ENCODE measurements at places on chromosomes 6 and 20. TPM values are rescaled to one million over a fixed set of nuclear protein-coding genes. Genes with fewer than 3 reads are reported as not detected.

- no peak for DNase-seq
These were observed 79.4 kb upstream of the LRFN2 start for GRCh38 chr6:40666530-40666929.

DNA sequence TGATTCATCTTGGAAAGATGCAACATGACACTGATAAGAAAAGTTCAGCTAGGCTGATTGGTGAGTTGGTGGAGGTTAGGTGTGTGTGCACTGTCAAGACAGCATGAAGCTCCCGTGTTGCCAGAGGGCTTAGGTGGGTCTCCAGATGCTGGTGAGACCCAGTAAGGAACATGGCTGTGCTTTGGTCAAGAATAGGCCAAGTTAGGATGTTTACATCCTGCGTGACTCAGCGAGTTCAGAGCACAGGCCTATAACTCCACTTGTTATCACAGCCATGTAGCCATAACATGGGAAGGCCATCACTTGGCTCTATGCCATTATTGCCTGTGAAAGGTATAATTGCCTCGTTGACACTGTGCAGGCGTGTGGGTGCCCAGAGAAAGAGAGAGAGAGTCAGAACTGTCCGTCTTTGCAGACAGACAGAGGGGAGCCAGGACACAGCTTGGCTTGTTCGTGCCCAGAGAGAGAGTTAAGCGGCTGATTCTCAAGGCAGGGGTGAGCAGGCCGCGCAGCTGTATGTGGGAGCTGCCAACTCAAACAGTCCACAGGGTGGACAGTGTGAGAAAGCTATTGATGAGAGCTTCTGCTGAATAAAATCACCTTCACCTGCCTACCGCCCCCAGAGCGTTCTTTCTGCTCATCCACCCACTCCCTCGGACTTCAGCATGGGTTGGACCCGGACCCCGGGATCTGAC, 43.5 kb downstream of the OR2B6 start:
- no peak for DNase-seq

DNA sequence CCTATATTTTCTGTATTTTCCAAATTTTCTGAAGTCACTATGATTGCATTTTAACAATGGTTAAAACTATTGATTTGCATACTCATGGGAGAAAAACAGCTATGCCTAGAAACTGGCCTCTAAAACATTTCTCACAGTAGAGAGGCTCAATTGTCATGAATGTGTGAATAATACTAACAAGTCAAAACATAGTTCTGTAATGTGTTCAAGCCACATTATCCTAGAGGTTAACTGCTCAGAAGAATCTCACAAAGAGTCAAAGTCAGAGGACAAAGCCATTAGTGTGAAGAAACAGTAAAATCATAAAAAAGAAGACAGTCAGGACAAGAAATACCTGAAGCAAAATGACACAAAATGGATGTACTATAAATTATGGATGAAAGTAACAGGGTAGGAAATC, 12.5 kb upstream of the ALDH8A1 start:
- DNase-seq, result no peak

- DNase-seq, result no peak
These were observed 296.6 kb downstream of the PHACTR1 start for GRCh38 chr6:13012977-13013680.

DNA sequence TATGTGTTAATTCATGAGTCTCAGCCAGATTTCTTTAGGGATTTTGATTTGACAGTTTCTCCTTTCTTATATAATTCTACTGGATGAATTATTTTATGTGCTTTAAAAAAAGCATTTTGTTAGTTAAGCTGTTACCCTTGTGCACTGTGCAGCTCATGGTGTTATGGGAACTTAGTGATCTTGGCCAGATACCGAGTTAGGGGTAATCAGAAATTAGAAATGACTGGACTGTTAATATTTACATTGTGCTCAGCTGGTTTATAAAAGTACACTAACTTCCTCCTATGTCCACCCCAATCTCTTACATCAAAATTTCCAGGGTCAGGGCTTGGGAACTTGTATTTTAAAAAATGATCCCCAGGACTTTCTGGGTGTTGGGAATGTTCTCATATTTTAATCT, 260.0 kb downstream of the ZFAND3 start:
- no peak for DNase-seq

DNA sequence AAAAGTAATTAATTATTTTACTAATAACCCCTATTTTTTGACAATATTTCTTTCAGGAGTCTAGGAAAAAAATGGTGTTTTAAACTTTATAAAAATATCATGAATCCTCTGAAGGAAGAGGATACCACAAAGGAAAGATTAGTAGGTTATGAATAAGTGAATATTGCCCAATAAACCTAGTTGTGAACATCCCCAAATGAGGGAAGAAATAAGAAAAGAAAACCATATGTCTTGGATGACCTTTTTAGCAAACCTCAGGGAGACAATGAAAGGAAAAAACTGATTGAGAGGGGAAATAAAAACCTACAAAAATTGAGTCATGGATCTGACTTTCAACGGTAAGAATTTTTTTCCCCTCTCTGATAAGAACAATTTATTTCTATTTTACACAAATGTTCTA, 34.4 kb downstream of the TENT5A start:
- no peak for DNase-seq

- no peak for DNase-seq
These were observed 59.2 kb downstream of the PKIB start for GRCh38 chr6:122669418-122669817.

DNA sequence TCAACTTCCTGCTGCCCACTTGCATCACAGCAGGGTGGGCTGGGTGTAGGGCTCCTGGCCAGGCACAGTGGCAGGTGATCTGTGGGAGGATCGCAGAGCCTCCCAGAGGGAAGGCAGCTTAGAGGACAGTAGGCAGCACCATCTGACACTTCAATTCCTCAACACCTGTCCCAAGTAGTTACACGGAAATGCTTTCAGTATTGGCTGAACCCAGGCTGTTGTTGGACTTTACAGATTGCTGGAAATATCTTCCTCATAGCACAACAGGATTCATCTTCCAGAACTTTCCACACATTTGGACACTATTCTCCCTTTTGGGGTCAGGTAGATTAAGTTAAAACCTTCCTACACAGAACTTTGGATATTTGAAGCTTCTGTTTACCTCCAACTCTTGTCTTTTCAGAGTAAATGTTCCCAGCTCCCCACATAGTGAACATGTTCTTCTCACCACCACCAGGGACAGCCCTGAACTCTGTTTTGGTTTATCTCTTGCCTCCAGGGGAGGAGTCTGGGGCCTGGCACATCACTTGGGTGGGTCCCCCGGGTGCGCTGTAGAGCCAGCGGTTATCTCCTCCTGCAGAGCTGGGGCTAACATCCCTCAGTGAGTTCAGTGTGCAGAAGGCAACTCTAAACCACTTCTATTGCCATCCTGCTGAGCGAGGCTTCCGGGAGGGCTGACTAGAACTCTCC, 3.5 kb upstream of the SLC22A2 start:
- no peak for DNase-seq

DNA sequence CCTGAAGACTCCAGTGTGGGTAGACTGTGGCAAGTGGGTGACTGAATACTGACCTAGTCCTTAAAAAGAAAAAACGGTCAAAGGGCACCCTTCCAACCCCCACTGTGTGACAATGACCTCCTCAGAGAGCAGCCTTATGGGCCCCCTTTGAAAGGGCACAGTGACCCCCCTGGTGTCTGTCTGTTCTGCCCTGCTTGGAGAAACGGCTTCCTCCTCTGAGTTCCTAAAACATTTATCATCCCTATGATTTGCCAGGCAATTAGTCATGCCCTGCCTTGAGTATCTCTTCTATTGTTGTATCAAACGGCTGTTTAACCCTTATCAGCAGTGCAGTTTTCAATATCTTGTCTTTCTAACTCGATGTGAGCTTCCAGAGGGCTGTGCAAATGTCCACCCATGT, 21.0 kb upstream of the STX16 start:
- no peak for DNase-seq

GRCh38 chr6:26122402-26122792, 35.2 kb downstream of the HFE start:
- DNase-seq, result no peak

DNA sequence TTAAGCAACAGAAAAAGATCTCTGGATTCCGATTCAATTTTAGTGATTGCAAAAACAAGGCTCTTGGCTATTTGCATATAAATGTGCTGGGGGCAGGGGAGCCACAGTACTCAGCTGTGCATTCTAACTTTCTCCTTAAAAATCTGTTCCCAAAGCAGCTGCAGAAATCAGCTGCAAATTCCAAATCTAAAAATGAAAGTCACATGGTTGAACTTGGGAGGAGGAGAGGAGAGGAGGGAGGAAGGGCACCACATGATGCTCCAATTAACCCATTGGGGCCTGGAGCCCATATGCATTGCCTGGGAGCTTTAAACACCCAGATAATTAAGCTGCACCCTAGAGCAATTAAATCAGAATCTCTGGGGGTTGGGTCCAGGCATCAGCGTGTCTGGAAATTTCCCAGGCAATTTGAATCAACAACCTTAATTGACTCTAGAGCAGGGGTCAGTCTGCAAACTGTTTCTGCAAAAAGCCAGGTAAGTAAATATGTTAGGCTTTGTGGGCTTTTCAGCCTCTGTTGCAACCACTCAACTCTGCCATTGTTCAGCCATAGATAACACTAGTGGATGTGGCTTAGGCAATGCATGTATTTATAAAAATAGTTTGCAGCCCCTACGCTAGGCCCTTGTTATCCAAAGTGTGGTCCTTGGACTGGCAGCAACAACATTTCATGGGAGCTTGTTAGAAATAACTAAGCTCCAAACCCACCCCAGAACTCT, 508.1 kb downstream of the KIF16B start:
- DNase-seq, result no peak

- no peak for DNase-seq
These were observed 287.7 kb downstream of the CLIC5 start for GRCh38 chr6:45727819-45728449.

The FLRT3 gene
- total RNA-seq, result 33.2 TPM

The RSPH9 gene
- total RNA-seq, result 0.58 TPM

The GLP1R gene
- 0.06 TPM for total RNA-seq

The PHACTR1 gene
- total RNA-seq, result 14.6 TPM

The KCNQ2 gene
- total RNA-seq, result 0.46 TPM

The GHRH gene
- total RNA-seq, result not detected

The SLC17A9 gene
- 19.8 TPM for total RNA-seq

The SIGLEC1 gene
- total RNA-seq, result 8.2 TPM

The CDSN gene
- 0.17 TPM for total RNA-seq
